Activated CD4-positive, alpha-beta T cell treated with anti-CD3 and anti-CD28 coated beads for 36 hours (primary cell): ENCODE measurements at places on chromosomes 1 and 21. TPM values are rescaled to one million over a fixed set of nuclear protein-coding genes. Genes with fewer than 3 reads are reported as not detected.

Gene IGSF5
- total RNA-seq = not detected

Gene CAMK2N1
- total RNA-seq = 0.48 TPM

Gene CALML6
- total RNA-seq = 0.81 TPM

Gene NTNG1
- not detected for total RNA-seq

Gene CITED4
- 1.6 TPM for total RNA-seq

Gene OR14A16
- total RNA-seq = not detected

Gene B4GALT3
- total RNA-seq = 51.8 TPM

Gene RHBDL2
- total RNA-seq = not detected

Gene FCRL2
- not detected for total RNA-seq

Gene KLHL17
- total RNA-seq = 21.7 TPM

Gene AK5
- total RNA-seq = 9.9 TPM

Gene HNRNPR
- total RNA-seq = 210 TPM

Gene ATP1A4
- not detected for total RNA-seq

Gene ZSWIM5
- 0.63 TPM for total RNA-seq

Gene GNG12
- 0.07 TPM for total RNA-seq

Gene SSX2IP
- 10.3 TPM for total RNA-seq

Gene CELA3B
- not detected for total RNA-seq

Gene IFNAR2
- 29.8 TPM for total RNA-seq

Gene OR2L5
- not detected for total RNA-seq

Gene LRRC7
- not detected for total RNA-seq

Gene ADAMTSL4
- total RNA-seq = 0.28 TPM

Gene CLDN17
- total RNA-seq = not detected

Gene EIF2D
- 91.2 TPM for total RNA-seq

Gene TMEM79
- total RNA-seq = 10.5 TPM

Gene KCNN3
- 0.18 TPM for total RNA-seq

Gene ADAM30
- not detected for total RNA-seq

Gene PALMD
- not detected for total RNA-seq

Gene FCAMR
- not detected for total RNA-seq

Gene LRRN2
- not detected for total RNA-seq

Gene MRTO4
- total RNA-seq = 95.0 TPM

Gene TCHH
- total RNA-seq = not detected

Gene ORC1
- 57.9 TPM for total RNA-seq

Gene RAB7B
- total RNA-seq = not detected

Gene SPRR3
- total RNA-seq = not detected

Gene MX2
- 30.7 TPM for total RNA-seq

Gene CLCNKB
- not detected for total RNA-seq

Gene KCNJ15
- total RNA-seq = 0.12 TPM

Gene LY9
- total RNA-seq = 10.0 TPM

Gene ODR4
- total RNA-seq = 13.1 TPM

Gene TSTD1
- total RNA-seq = 42.8 TPM

Gene NMNAT2
- total RNA-seq = not detected

Gene KCND3
- not detected for total RNA-seq

Gene NBPF10
- total RNA-seq = 1.7 TPM

Gene RGS18
- not detected for total RNA-seq

Gene SLC22A15
- 0.23 TPM for total RNA-seq

Gene UBASH3A
- total RNA-seq = 39.0 TPM

Gene PRCC
- total RNA-seq = 110 TPM

Gene MYBPH
- total RNA-seq = not detected

Gene FOXD2
- total RNA-seq = 0.05 TPM

Gene FMO3
- not detected for total RNA-seq

Gene PLOD1
- total RNA-seq = 11.9 TPM

Gene VCAM1
- total RNA-seq = not detected
